ENCODE measurements at places on chromosomes 7 and 10. TPM values are rescaled to one million over a fixed set of nuclear protein-coding genes. Genes with fewer than 3 reads are reported as not detected.

DNA sequence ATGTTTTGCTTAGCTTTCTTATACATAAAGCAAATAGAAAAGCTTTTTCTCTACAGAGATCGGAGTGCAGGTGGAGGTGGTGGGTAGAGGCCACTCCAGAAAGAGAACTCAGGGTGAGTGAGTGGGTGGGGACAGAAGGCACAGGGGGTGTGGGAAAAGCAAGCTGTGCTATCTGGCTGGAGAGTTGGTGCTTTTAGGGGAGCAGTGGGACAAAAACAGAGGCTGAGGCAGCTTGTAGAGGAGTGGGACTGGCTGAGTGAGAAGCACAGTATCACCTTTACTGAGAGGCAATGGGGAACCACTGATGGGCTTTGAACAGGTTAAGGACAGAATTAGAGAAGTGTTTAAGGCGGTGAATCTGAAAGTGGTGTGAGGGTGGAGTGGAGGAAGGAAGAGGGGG lies 275.3 kb downstream of the TCF7L2 start:
- DNase-seq = no peak

DNA sequence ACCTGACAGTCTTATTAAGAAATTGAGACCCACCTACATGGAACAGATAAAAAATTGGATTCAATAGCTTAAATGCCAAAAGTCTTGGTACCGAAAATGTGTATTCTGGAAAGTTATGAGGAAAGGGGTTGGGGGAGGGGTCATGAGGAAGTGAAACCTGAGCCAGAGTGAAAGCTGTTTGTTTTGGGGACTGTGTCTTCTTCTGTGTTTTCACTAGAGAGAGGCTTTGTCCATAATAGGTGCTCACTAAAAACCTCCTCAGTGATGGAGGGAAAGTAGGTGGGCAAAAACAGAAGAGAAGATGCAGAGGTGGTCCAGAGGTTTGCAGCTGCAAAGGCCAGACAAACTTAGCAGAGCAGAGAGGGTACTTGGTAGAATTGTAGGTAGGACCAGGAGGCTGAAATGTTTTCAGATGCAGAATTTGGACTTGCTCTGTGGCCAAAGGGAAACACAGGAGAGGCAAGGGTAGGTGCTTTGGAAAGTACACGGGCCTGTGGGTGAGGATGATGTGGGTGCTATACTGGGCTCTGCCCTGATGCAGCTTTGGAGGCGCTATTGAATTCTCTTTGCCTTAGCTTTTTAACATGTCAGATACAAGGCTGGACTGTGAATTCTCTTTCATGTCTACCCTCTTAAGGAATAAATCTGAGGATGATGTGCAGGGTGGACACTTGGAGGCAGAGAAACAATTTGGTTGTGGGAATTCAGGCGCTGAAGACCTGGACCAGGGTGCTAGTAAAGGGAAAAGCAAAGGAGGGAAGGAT lies 254.6 kb downstream of the PTEN start:
- DNase-seq = no peak

- no peak for DNase-seq
These were observed 32.8 kb upstream of the SLC18A3 start for GRCh38 chr10:49577182-49577925.

GRCh38 chr10:2230478-2230877 lies 493.2 kb upstream of the ADARB2 start:
- no peak for DNase-seq

DNA sequence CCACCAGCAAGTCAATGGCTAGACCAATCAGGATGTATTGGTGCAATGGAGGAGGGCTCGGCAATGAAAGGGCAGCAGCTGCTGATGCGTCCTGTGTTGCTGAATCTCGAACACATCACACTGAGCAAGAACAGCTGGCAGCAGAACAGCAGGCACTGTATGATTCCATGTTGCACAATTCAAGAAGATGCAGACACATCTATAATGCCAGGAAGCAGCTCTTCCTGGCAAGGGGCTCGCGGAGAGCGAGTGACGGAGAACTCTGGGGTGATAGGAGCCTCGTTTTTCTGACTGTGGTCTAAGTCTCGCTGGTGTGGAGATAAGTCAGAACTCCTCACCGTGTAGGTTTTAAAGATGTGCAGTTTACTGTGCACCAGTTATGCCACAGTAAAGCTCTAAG lies 24.8 kb upstream of the PFKP start:
- DNase-seq = no peak

The NXPH1 gene
- not detected for total RNA-seq

The TRIM73 gene
- total RNA-seq = 0.36 TPM

Data from osteoblast (primary cell).